GM23248 (cell line): ENCODE measurements at places on chromosomes 3 and 15. TPM values are rescaled to one million over a fixed set of nuclear protein-coding genes. Genes with fewer than 3 reads are reported as not detected.

- DNase-seq = no peak
Measured at GRCh38 chr15:92661956-92662355, 6.4 kb upstream of the FAM174B start.

- DNase-seq = peak; percentile 43
Measured at GRCh38 chr3:43378066-43378935, 92.0 kb downstream of the SNRK start.

- DNase-seq = no peak
Measured at GRCh38 chr3:118991775-118992174, 42.9 kb downstream of the IGSF11 start.

GRCh38 chr3:123137001-123137400 is 64.7 kb upstream of the SEC22A start:
- no peak for DNase-seq

- no peak for DNase-seq
Measured at GRCh38 chr15:57328479-57328878, 47.8 kb upstream of the CGNL1 start.

- DNase-seq = peak; percentile 84
Measured at GRCh38 chr15:67548236-67548852, 5.8 kb downstream of the MAP2K5 start.

DNA sequence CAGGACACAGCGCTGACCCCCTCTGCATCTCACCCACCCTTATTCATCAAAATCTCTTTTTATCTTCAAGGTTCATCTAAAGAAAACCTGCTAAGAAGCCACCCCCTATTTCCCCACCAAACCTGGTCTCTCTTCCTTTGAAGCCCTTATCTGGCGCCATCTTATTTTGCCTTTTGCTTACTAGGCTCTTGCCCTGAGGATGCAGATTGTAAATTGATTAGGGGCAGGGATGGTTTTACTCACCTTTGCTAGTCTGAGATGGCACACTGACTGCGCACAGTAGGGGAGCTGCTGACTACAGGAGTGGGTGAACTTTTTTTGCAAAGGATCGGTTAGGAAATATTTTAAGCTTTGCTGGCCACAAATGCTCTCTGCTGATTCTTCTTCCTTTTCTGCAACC is 78.9 kb upstream of the BHLHE40 start:
- no peak for DNase-seq

DNA sequence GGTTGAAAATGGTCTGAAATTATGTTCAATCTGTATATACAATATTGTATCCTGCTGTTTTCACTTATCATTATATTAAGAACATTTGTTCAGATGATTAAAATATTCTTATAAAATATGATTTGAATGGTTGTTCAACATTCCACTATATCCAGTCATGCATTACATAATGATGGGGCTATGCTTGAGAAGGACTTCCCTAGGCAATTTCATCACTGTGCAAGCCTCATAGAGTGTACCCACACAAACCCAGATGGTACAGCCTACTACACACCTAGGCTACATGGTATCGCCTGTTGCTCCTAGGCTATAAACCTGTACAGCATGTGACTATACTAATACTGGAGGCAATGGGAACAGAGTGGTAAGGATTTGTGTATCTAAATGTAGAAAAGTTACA is 30.5 kb downstream of the SLC7A14 start:
- DNase-seq = peak; percentile 65

DNA sequence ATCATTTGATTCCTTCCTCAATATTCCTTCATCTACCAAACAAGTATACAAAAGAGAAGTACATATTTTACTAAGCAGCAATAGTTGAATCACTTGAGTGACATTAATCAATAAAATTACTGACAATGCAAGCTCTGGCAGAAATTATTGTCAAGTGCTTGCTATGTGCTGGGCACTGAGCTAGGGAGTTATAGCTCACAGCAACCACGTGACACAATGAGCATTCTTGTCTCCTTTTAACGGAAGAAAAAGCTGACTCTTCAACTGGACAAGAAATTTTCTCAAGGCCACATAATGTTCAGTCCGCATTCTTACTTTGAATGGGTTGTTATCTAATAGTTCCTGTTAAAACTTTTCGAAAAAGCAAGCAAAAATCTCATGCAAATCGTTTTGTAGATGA is 500.1 kb downstream of the PYDC2 start:
- DNase-seq = no peak

GRCh38 chr3:191414732-191415131 is 46.2 kb upstream of the PYDC2 start:
- no peak for DNase-seq

DNA sequence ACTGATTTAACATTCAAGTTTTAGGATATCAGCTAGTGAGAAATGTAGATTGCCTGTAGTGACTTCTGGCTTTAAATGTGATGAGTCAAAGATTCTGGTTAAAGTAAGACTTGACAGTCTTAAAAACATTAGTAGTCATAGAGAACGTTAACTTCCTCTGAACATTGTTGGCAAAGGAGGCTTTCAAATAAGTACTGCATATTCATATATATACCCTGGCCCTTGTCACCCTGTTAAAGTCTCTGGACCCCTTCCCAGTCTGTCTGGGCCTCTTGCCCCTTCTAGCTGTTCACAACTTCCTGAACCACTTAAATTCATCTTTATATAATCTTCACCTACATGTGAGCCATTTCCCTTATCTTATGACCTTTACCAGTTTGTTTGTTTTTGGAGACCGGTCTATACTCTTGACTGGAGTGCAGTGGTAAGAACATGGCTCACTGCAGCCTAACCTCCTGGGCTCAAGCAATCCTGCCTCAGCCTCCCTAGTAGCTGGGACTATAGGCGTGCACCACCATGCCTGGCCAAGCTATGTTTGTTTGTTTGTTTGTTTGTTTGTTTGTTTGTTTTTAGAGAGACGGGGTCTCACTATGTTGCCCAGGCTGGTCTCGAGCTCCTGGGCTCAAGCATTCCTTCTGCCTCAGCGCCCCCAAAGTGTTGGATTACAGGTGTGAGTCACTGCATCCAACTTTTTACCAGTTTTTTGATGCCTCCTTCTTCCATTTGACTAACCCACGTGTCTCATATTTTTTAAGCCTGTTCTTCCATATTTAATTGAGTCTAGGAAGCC is 64.4 kb upstream of the CRTC3 start:
- DNase-seq = peak; percentile 76

DNA sequence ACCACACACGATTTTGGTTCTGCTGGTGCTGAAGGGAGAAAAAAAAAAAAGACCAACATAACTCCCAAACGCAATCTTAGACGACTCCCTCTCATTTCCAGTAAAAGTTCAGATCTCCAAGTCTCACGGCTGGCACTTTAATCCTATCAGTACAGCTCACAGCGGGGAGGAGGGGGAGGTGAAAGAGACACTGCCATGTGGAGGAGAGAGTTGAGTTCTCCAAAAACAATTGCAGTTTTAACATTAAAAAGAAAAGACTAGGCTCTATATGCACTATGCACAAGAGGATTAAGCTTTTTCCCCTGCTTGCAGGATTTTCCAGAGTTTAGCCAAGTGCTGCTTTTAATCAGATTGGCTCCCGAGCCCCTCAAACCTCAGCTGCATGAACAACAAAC is 16.8 kb downstream of the BMF start:
- DNase-seq = no peak

- DNase-seq = no peak
Measured at GRCh38 chr15:95059346-95059905, 828.1 kb downstream of the MCTP2 start.

GRCh38 chr15:68413363-68414205 is 18.4 kb downstream of the ITGA11 start:
- DNase-seq = no peak

DNA sequence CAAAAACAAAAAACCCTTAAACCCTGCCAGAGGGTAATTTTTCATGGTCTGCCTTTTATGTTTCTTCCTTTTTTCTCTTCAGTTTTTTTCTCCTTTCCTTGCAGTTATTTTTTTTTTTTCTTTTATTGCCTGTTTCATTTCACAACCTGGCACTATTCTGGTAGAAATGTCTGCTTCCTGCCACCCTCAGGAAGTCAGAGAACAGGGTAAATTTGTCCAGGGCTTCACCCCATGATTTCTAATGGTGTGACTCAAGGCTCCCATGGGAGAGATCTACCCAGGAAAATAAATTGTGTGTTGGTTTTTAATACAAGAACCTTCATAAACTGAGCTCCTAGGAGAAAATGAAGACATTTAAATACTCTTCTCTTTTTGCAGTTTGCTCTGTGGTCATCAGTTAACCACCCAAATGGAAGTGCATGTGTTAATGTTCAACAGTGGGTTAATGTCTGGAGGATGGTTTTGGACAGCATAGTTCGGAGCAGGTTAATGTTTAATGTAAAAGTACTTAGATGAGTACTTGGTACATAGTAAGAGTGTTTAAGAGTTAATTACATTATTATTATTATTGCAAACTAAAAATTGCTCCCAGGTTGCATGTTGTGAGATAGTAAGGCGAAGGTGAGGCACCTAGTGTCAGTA is 45.9 kb downstream of the CGNL1 start:
- DNase-seq = peak; percentile 61

DNA sequence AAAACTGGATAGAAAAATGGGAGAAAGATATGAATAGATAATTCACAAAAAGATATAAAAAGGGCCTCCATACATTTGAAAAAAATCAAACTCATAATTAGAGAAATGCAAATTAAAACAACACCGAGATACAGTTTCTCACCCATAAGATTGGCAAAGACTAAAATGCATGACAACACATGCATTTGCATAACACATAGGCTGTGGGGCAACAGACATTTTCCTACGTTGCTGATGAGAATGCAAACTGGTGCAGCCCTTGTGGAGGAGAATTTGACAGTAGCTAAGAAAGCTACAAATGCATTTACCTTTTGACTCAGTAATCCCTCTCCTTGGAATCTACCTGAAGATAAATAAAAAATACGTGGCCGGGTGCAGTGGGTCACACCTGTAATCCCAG is 11.4 kb upstream of the CAND2 start:
- DNase-seq = no peak

- no peak for DNase-seq
Measured at GRCh38 chr15:87707566-87708130, 548.9 kb downstream of the NTRK3 start.

DNA sequence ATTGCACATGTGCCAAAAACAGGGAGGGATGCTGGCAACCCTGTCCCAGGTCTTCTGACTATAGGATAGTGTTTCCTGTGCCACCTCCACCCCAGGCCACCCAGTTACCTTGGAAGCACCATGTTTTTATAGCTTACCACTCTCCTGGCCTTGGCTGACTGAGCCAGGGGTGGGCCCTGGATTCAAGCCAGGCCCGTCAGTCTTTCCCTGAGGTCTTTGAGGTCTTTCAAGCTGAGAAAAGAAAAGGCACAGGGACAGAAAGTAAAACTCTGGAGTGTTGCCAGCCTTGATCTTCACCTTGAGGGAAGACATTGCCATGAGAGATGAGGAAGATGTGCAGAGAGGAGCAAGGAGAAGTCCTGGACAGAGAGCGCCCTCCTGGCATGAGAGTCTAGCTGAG is 46.3 kb downstream of the SYNM start:
- no peak for DNase-seq

DNA sequence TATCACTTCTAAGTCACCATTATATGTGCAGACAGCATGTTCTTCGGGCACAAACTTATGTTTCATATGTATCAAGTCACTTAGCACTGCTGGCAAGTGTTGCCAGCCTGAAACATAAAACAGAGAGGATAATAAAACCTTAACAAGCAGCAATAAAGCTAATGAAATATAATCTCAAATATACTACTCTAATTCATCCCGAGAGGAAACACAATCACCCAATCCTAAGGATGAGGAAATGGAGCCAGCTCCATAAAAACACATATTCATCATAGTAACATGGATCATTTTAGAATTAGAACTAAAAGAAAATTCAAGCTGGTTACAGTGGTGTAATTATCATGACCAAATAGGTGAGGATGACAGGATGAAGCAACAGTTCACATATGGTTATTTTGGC is 1072.7 kb downstream of the EPHA3 start:
- no peak for DNase-seq

DNA sequence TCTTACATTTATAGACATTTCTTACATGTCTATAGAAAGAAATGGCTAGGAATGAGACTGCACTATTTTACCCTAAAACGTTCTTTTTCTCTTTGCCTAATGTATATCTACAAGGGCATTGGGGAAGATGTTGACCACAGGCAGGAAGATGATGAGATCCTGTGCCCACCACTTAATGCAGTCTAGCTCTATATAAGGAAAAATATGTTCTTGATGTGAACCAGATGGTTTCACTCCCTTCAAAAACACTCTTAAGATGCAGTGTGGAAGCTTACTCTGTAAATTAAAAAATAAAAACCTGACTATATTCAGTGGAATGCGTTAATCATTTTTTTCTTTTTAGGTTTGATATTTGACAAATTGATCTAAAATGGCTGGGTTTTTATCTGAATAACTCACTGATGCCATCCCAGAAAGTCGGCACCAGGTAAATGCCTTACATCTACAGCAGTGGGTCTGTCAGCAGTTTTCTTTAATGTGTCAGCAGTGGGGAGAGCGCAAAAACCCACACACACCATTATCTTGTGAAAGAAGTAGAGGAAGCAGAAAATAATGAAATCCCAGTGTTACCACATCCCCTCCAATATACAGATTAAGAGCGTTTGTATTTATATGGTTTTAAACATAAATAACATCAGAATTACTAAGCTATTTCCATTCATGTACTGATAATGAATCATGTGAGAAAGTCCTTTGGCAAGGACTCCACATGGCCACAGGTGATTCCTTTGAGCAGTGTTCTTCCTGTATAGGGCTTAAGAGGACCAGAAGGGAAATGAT is 10.1 kb downstream of the AGTR1 start:
- peak; percentile 12 for DNase-seq

GRCh38 chr3:129840707-129841360 is 52.7 kb downstream of the TMCC1 start:
- no peak for DNase-seq

GRCh38 chr3:133753779-133754164 is 7.6 kb downstream of the TF start:
- no peak for DNase-seq

GRCh38 chr3:177711637-177712036 is 514.4 kb upstream of the TBL1XR1 start:
- DNase-seq = no peak

GRCh38 chr3:117962750-117963149 is 1071.9 kb downstream of the IGSF11 start:
- peak; percentile 79 for DNase-seq

GRCh38 chr3:17967111-17967510 is 224.7 kb upstream of the TBC1D5 start:
- no peak for DNase-seq

DNA sequence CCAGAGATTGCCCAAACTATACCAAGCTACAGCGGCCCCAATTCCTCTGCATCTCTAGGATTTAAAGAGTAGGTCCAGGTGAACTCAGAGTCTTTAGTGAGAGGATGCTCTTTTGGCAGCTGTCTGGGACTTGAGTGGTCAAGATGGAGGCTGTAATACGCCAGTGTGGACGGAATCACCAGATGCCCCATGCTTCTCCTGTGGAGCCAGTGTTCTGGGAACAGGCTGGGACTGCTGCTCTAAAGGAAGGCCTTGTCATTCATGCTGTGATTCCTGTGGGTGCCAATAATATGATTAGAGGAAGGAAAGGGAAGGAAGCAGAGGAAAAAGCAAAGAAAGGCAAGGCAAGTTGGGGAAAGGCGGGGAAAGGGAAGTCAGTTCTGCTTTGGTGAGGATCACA is 17.4 kb upstream of the NOX5 start:
- no peak for DNase-seq

GRCh38 chr15:94412979-94413746 is 181.8 kb downstream of the MCTP2 start:
- DNase-seq = peak; percentile 49

FETUB gene
- total RNA-seq = not detected in 2 replicates

TEX55 gene
- not detected in 2 replicates for total RNA-seq

CACNA2D2 gene
- not detected in 2 replicates for total RNA-seq

DAZL gene
- total RNA-seq = not detected in 2 replicates

OXTR gene
- 269 and 340 TPM in 2 replicates for total RNA-seq

SLC2A2 gene
- total RNA-seq = not detected in 2 replicates

SLC9C1 gene
- total RNA-seq = not detected in 2 replicates

TRIM69 gene
- 9.2 and 9.7 TPM in 2 replicates for total RNA-seq

TRH gene
- not detected in 2 replicates for total RNA-seq
